ENCODE measurements at places on chromosomes 3 and 15. TPM values are rescaled to one million over a fixed set of nuclear protein-coding genes. Genes with fewer than 3 reads are reported as not detected.

NANOGP8 gene
- polyA plus RNA-seq = not detected

ROPN1B gene
- polyA plus RNA-seq = 0.68 TPM

- no peak for DNase-seq
Observed at GRCh38 chr15:38961456-38961855, 396.8 kb upstream of the RASGRP1 start.

- DNase-seq = no peak
Observed at GRCh38 chr3:12041446-12042041, 37.4 kb downstream of the SYN2 start.

DNA sequence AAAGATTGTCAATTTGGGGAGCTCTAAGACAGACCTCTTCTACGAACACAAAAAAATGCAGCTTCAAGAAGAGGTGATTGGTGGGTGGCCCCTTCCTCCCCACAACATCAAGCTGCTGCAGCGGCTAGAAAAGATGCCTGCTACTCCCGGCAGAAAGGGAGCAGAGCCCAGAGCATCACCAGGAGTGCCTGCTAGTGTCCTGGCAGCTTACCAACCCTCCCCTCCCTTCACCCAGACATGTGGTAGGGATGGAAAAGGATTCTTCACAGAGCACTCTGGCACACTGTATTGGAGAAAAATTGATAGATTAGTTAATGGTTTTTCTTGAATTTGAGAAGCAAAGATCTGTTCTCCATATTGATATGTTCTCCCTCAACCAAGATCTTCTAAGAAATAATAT, 10.8 kb downstream of the IP6K1 start:
- no peak for DNase-seq

- no peak for DNase-seq
Observed at GRCh38 chr3:157107644-157108133, 52.3 kb downstream of the CCNL1 start.

Data from renal cortex interstitium (tissue), 15 donors.